KG1 (cell line): ENCODE measurements at places on chromosomes 11 and 22.

DNA sequence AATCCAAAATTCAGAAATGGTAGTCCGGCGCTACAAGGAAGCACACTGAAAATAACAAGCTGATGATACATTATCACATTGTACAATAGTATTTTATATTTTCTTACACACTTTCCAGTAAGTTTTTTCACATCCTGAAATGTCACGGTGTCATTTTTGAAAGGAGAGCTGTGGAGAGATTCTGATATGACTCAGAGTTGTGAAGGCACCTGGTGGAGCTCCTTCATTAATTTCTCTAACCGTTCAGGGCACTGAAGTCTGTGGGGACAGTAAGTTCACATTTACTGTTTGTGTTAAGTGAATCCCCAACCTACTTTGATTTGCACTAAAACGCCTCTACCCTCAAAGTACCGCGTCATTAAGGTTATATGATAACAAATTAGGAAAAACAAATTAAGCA, 13.3 kb downstream of the LDHAL6A start:
- DNase-seq, result no peak

GRCh38 chr11:110759972-110760381, 47.7 kb upstream of the ARHGAP20 start:
- DNase-seq, result no peak

DNA sequence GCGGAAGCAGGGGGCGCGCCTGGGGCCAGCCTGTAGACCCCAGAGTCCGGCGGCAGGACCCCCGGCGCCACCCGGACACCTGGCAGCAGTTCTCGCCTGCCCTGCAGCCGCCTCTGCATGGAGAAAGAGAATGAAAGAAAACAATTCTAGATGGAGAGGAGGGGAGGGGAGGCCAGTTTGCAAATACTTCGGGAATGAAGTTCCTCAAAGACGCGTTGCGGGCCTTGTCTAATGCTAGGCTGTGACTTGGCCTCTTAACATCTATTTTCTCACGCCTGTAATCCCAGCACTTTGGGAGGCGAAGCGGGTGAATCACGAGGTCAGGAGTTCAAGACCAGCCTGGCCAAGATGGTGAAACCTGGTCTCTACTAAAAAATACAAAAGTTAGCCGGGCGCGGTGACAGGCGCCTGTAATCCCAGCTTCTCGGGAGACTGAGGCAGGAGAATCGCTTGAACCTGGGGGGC, 2.1 kb upstream of the BARX2 start:
- DNase-seq, result no peak

DNA sequence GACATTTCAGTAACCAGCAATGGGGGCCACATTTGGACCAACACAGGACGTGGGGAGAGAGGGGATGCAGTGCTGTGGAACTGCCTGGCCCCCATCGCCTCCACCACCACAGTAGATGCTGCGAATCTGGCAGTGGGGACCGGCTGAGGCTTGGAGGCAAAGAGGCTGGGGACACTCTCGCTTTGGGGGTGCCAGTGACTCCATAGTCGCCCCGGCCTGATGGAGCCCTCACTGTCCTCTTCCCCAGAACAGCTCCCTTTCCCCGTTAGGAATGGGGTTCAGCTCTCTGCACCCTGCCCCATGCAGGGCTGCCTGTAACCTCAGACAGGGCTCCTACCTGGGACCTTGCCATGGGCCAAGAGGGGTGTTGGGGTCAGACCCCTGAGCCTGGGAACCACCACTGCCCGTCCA, 1.8 kb upstream of the MUC2 start:
- DNase-seq, result no peak

GRCh38 chr22:25081409-25081824, 118.2 kb upstream of the CRYBB3 start:
- no peak for DNase-seq

GRCh38 chr11:65381716-65382032, 772 bp downstream of the SLC25A45 start:
- peak; percentile 79 for DNase-seq

GRCh38 chr11:117564321-117564720, 232.7 kb downstream of the DSCAML1 start:
- no peak for DNase-seq

GRCh38 chr11:75560644-75561043, 1.4 kb upstream of the SERPINH1 start:
- DNase-seq, result no peak

- DNase-seq, result no peak
Observed at GRCh38 chr22:39530116-39530515, 2.4 kb downstream of the RPS19BP1 start.

GRCh38 chr22:22823131-22823810, 64.3 kb upstream of the IGLL5 start:
- DNase-seq, result peak; percentile 27

DNA sequence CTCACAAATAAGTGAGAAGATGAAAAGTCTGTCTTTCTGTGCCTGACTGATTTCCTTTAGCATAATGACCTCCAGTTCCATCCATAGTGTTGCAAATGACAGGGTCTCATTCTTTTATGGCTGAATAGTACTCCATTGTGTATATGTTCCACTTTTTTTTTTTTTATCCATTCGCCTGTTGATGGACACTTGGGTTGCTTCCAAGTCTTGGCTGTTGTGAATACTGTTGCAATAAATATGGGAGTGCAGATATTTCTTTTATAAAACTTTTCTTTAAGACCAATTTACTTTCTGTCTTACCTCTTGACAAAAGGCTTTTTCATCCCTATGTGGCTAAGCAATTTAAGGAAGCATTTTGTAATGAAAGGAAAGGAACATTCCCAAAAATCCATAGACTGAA, 104.6 kb downstream of the MUC15 start:
- DNase-seq, result no peak

DNA sequence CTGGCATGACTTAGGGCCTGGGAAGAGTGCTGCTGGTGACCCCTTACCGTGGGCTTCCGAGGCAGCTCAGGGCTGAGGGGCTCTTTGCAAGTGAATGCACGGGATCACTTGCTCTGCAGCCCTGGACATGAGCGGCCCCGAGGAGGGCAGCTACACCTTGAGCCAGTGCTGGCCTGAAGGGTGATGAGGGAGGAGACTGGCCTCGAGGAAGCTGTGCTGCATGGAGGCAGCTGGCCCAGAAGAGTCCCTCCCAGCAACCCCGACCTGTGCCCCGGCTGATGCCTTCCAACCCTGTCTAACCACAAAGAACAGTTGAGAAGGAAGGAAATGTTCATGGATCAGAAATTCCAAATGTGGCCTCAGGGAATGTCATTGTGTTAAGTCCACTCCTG, 45.2 kb downstream of the TBX1 start:
- no peak for DNase-seq

- DNase-seq, result no peak
Observed at GRCh38 chr11:127182586-127183203, 182.1 kb upstream of the KIRREL3 start.

DNA sequence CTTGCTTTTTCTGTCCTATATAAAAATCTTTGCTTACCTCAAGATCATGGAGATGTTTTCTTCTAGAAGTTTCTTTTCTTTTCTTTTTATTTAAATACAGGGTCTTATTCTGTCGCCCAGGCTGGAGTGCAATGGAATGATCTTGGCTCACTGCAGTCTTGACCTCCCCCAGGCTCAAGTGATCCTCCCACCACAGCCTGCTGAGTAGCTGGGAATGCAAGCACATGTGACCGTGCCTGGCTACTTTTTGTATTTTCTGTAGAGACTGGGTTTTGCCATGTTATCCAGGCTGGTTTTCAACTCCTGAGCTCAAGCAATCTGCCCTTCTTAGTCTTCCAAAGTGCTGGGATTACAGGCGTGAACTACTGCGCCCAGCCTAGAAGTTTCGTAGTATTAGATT, 45.3 kb downstream of the USP35 start:
- no peak for DNase-seq

DNA sequence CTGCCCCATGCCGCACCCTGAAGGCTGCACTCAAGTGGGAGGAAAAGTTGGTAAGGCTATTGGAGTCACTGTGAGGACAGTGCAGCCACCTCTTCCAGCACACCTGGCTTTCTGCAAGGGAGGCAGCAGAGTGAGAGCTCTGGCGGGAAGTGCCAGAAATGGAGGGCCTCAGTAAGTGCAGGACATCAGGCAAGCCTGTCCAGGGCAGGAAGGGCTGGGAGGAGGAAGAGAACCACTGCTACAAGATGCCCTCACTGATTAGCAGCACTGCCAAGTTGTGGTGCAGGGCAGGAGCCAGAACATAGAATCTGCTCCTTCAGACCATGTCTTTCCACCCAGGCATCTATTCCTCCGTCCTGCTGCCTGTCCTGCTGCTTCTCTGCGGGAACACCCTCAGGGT, 61.2 kb upstream of the CLTCL1 start:
- no peak for DNase-seq

- no peak for DNase-seq
Observed at GRCh38 chr11:65183201-65183891, 1.6 kb downstream of the CAPN1 start.

DNA sequence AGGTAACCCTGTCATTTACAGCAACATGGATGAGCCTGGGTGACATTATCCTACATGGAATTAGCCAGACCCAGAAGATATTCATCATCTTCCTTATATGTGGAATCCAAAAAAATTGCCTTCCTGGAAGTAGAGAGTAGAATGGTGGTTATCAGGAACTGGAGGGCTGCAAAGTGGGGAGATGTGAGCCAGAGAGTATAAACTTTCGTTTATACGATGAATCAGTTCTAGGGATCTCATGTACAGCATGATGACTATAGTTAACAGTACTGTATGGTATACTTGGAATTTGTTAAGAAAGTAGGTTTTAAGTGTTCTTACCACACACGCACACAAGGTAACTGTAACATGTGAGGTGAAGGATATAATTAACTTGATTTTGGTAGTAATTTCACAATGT, 79.1 kb downstream of the TBC1D22A start:
- DNase-seq, result no peak

GRCh38 chr22:28051787-28052356, 132.8 kb upstream of the PITPNB start:
- DNase-seq, result peak; percentile 12

DNA sequence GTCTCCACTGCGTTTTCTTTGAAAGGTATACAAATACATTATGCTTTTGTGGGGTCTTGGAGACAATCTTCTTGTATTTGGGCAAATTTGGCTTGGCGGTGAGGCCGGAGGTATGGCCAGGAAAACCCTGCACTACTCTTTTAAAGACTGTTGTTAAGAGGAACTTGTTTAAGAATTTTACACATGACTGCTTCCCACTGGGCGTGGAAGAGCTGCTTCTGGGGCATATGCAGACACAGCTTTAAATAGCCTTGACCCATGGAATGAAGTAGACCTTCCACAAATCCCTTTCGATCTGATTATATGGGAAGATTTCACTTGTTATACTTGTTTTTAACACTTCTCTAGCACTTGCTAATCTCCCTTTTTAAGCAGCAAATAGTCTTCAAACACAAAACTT, 453.6 kb downstream of the MN1 start:
- DNase-seq, result no peak

DNA sequence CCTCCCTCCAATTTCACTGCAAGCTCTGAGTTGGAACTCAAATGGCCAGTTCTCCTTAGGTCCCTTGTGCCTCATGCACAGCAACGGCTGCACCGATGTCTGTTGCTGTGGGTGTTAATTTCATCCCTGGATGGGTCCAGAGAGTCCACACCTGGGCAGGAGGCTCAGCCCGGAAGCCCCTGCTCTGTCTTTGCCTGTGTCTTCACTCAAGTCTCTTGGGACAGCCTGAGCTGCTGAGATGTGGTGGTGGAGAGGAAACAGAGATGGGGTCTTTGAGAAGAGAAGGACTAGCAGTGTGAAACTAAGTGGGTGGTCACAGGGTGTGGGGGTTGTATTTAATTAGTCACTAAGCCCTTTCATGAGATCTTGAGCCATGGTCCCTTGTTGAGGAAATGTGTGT, 109.3 kb downstream of the NECTIN1 start:
- DNase-seq, result no peak

- no peak for DNase-seq
Observed at GRCh38 chr22:45237065-45237990, 3.4 kb downstream of the KIAA0930 start.

DNA sequence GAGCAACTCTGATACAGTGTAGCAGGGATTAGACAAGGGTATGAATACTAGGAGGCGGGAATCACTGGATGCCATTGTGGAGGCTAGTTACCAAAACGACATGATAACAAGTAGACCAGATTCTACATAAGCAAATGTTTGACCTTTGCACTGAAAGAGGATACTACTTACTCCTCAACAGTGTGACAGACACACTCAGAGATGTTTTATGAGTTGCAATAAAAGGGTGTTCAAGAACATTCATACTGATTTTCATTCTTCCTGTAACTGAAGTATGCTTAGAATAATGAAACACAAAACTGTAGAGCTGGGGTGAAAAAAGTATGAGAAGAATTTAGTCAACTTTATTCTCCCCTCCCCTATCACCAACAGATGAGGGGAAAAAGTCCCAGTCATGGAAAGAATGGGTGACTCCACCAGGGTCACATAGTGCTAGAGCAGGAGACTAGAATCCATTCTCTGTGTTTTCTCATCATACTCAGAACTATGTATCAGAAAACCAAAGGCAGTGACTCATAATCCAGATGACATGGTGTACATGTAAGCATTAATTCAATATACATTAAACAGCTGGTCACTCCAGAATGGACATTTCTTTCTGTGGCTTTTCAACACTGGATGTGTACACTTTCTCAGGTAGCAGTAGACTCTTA, 32.8 kb downstream of the ARHGAP20 start:
- no peak for DNase-seq

DNA sequence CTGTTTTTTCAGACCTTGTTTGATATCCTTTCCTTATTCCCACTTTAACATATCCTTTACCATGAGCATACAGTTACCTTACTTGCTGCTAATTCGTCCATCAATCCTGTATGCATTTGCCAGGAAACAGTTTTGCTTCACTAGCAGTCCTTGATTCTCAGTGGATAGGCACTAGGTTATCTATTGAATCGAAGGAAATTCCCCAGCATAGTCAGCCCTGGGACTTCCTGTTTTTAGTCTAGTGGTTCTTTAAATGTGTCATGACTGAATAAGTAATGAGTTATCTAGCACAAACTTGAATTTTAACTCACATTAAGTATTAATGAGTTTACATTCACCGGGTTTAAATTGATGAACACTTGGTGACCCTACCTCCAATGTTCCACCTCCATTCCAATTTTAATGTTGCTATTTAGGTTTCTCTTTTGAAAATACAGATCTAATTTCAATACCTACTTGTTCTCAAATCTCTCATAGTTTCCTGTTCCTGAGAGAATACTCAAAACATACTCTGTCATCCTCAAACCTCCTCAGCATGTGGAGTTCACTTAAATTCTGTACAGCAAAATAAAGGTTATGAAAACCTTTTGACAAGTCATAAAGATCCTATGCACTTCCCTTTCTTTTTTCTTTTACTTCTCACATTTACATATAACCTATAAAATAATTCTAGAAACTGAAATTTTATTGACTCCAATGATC, 1375.1 kb upstream of the TENM4 start:
- DNase-seq, result no peak
